ENCODE measurements at places on chromosomes 5 and 9.

GRCh38 chr5:140011297-140011802 is 31.7 kb downstream of the NRG2 start:
- no peak for DNase-seq

GRCh38 chr5:73454379-73455036 is 5.9 kb upstream of the FOXD1 start:
- DNase-seq = no peak

GRCh38 chr5:163467682-163468081 is 7.2 kb downstream of the HMMR start:
- DNase-seq = no peak

DNA sequence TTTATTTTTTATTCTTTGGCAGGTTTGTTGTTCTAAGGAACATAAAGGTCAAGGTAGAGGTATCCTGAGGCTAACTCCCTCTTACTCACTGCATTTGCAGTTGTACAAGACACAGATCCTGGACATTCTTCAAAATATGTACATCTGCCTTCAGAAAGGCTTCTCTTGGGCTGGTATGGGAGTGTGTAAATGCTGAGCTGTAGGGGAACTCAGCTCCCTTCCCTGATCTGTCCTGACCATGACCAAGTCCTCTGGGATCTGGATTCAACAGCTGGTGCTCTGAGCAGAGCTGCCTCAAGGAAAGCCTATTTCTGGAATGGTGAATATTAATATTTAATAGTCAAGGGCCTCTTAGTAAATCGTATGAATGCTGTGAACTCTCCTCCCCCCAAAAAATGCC is 117.4 kb downstream of the PRKACG start:
- no peak for DNase-seq

DNA sequence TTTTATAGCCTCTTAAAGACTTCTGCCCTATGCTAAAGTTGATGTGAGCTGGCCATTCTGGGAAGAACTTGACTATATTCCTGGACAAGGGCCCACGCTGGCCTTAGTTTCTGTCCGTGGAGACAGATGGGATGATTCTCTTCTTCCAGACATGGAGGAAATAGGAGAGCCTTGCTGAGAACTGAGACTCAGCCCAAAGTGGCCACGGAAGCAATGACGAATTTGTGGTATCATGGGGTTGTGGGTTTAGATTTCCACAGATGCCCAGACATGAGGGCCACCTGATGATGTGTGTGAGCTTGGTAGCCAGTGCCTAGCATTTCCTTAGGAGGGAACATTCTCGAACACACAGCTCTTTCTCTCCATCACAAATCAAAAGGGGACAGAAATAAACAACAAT is 309.1 kb downstream of the NSG2 start:
- DNase-seq = no peak

DNA sequence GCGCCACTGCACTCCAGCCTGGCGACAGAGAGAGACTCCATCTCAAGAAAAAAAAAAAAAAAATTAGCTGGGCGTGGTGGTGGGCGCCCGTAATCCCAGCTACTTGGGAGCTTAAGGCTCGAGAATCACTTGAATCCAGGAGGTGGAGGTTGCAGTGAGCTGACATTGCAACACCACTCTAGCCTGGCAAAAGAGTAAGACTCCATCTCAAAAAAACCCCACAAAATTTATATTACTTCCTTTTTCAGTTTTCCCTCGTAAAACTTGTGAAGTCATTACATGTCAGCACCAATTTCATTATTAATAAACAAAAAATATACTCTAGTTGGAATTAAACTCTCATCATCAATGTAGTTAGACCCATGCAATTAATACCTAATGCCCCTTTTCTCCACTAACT is 43.9 kb downstream of the SHLD3 start:
- no peak for DNase-seq

DNA sequence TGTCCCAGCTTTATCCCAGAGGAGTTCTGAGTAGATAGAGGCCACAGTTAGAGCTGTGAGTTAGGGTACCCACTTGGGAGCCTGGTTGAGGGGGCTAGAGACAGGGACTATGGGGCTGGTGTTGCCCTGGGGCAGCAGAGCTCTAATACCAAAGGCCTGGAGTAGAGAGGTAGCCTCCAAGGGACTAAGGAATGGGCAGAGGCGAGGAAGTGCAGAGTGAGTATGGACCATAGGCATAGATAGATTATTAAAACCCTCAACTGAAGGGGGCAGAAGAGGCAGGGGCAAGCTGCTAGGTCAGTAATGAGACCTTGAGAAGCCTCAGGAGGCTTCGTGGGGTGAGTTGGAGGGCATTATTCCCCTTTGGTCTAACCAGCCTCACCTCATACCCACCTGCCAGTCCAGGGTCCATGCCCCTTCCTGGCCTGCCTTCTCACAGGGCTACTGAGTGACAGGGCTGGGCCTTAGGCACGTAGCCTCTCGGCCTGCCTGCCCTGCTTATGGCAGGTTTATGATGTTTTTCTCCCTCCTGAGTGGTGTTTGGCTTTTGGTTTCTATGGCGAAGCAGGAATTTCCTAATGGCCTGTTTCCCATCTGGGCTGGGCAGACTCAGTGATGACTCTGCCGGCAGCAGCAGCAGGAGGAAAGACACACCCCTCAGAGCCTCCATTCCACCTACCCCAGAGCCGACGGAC is 8.0 kb downstream of the PDLIM4 start:
- peak; percentile 99 for DNase-seq

DNA sequence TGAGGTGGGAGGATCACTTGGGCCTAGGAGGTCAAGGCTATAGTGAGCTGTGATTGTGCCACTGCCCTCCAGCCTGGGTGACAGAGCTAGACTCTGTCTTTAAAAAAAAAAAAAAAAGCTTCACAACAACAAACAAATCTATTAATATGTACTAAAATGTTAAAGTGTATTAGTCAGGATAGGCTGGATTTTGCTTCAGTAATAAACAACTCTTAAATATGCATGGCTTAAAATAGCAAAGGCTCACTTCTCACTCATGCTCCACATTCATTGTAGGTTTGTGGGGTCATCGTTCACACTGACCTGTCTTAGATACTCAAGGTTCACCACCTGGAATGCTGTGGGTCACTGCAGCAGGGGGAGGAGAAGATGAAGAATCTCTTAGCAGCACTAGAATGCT is 33.8 kb upstream of the COL15A1 start:
- DNase-seq = no peak

GRCh38 chr5:109819878-109820277 is 130.2 kb downstream of the MAN2A1 start:
- DNase-seq = no peak

- DNase-seq = no peak
Measured at GRCh38 chr9:2597483-2597882, 24.1 kb upstream of the VLDLR start.

DNA sequence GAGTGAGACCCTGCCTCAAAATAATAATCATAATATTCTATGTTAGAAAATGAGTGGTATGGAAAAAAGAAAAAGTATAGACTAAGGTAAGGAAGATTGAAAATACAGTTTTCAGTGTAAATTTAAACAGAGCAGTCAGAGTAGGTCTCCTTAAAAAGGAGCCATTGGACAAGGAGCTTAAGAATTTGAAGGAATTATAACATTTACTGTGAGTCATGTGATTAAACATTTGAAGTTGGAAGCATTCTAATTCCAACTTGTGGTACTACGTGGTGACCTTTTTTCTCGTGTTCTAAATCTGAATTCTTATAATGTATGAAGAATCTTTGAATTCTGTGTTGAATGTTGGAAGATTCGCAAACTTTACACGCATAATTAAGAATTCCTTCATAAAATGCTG is 39.3 kb upstream of the TMEM171 start:
- DNase-seq = no peak

GRCh38 chr9:126668058-126668457 is 54.3 kb downstream of the LMX1B start:
- no peak for DNase-seq

DNA sequence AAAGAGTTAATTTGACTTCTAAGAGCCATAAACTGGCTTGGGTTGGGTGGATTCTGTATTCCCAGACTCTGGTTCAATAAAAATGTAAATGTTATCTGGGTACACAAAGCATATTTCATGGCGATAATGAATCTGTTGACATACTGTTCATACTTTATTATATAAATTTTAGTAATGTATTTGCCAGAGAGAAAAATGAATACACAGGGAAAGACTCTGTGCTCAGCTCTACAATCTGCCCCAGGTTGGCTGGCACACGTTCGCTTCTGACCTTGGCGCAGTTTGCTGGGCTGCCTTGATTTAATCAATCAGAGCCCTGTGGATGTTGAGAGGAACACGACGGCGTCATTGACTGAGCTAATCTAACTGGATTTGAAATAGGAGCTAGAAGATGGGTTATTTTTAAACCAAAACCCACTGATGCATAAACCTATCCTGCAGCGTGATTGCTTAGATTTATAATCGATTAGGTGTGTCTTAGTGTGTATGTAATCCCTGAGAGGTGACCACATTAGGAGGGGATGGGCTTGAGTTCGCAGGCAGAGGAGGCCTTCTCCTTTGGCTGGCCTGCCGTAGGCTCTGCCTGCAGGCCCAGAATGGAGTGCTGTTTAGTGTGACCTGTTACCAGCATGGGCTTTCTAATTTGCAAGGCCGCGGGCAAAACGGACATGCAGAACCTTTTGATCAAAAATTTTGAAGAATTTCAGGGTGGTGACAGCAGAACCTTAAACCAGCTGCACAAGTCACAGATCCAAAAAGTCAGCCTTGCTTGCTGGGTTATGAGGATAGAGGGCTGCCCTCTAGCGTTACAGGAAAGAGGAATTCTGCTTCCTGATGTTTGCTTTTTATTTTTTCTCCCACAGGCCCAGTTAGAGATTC is 3.9 kb upstream of the ADCY2 start:
- DNase-seq = peak; percentile 60

DNA sequence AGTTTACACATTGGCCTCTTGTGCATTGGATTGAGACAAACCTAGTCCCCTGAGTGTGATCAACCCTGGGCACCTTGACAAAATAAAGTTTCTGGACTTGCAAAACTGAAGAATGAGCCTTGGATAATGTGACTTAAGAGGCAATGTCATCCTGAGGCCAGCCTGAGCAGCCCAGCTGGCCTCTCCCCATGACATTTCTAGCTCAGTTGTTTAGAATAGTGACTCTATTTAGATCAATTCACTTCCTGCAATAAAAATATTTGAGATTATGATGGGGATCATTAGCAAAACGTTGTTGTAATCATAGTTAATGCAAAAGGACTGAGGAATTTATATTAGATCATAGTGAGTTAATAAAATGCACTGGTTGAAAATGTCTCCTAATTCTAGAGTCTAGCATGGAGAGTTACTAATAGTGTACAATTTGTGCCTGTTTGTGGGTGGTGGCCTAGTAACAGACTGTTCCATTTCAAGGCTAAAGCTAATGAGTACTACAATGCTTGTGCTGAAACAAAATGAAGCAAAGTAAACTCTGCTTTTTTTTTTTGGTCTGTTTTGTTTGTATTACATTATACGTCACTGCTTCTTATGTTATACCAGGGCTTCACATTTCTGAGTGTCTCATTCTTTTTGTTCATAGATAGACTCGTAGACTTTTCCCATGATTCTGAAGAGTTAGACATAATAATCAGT is 10.9 kb upstream of the RHOBTB3 start:
- DNase-seq = no peak

GRCh38 chr9:96436063-96436455 is 13.9 kb upstream of the HABP4 start:
- DNase-seq = peak; percentile 57

GRCh38 chr9:38689678-38690077 is 30.3 kb downstream of the FAM240B start:
- DNase-seq = no peak

DNA sequence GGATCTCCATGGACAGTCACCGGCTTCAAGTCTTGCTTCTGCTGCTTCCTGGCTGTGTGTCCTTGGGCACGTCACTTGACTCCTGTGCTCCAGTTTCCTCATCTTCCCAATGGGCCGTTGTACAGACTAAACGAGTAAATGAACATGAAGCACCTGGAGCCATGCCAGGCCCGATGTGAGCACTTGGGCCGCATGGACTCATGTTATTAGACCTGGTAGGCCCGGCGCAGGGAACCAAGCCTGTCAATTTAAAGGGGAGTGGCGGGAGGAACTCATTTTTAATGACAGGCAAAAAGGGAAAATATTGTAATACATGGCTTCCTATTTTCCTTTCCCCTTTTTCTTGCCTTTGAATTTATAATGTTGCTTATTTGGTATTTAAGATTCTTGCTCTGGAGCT is 47.5 kb downstream of the TENT4A start:
- no peak for DNase-seq

DNA sequence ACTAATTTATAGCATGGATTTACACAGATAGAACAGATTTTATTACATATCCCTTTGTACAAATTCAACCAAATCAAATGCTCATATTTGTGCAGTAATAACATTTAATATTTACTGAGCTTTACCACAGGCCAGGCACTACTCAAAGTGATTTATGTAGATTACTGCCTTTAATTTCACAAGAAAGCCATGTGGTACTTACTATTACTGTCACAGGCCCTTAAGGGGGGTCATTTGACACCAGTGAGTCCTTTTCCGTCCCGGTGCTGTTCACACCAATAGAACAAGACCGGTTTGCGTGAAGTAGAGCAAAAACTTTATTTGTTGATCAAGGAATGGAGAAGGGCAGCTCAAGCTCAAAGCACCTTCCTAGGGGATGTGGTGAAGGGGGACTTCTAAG is 308.5 kb upstream of the KCNN2 start:
- no peak for DNase-seq

DNA sequence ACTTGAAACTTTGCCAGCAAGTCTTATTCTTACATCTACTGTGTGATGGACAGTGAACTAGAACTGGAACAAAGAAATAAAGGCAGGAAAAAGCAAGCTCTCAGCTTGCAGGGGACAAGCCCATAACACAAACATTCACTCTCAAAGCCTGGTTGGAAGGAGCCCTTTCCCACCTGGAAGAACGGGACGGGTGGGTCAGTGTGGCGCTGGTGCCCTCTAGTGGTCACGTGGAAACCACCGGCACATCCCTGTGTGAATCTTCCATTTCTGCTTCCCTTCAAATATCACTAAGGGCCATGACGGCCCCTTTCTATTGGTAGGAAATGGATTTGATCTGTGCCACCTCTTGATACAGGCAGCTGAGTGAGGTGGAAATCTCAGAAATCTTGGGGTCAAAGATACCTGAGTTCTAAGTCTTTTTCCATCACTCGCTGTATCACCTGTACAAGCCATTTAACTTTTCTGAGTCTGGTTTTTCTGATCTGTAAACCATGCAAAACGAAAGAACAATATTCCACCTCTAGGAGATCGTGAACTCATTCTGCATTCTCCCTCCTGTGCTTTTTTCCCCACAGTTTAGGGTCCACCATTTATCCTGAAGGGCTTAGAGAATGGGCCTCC is 211.6 kb downstream of the MSX2 start:
- peak; percentile 70 for DNase-seq

DNA sequence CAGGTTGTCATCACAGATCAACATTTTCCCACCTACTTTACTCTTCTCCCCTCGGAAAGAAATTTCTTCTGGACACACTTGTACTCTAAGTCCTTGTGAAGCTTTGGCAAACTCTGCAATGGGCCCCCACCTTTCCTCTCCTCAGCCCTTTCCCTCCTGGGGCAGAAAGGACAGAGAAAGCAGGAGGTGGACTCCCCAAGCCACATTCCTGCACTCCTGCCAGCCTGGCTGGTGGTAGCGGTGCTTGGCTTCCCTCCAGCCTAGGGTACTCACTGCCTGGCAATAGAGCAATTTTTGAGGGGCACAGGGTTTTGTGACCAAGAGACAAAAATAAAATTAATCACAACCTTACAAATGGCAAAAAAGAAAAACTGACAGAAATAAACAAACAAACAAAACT is 451.4 kb downstream of the ZSWIM6 start:
- DNase-seq = no peak
